ENCODE measurements at places on chromosomes 2 and 18.

GRCh38 chr2:157800838-157801495 is 75.2 kb downstream of the ACVR1 start:
- DNase-seq: no peak

DNA sequence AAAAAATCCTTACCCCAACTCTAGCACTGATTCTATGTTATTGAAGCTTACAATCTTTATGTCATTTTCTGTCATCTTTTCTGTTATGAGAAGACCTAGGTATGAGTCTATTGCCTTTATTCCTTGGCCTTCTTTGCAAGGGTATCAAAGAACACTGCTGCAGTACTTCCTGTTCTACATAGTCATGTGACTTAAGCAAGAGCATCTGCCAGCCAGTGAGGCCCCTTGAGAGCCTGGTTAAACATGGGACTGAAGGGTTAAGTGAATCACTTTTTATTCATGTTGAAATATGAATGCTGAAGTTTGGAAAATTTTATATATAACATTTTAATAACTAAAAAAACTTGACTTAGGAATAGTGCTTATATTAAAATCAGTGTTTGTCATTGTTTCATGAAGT is 844 bp upstream of the CPS1 start:
- no peak for DNase-seq

DNA sequence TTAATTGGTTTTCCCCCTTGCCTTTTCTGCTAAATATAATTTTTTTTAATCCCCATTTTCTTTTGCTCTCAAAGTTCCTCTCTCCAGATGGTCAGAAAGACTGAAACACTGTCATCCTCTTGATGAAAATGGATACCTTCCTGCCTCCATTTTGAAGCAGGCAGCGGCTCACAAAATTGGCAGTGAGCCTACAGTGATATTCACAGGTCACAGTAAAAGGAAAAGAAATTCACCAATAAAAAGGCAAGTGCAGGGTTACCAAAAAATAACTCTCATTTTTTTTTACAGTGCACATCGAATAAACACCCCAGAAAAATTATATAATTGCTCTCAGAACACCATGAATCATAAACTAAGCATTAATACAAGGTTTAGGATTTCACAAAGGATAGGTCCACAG is 307.5 kb downstream of the TCF4 start:
- DNase-seq: no peak

- DNase-seq: no peak
Measured at GRCh38 chr2:73250872-73251846, 17.1 kb downstream of the CCT7 start.

GRCh38 chr2:155871940-155872339 is 460.6 kb downstream of the NR4A2 start:
- DNase-seq: no peak

- DNase-seq: no peak
Measured at GRCh38 chr2:74333896-74334586, 9.2 kb downstream of the SLC4A5 start.

DNA sequence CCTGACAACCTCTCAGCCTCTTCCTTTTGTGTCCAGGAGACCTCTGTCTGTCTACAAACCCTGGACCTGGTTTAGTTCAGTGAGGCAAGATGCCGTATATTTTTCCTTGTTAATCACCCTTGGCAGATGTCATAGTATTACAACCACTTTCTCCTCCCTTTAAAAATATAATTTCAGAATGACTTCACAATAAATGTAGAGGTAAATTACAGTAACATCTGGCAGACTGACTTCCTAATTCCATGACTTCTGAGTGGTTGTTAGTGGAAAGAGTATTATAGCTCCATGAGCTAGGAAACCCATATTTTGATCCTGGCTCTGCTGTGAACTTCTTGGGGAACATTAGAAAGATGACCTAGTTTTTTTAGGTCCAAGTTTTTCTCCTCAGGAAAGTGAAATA is 39.5 kb downstream of the SPATS2L start:
- DNase-seq: no peak

DNA sequence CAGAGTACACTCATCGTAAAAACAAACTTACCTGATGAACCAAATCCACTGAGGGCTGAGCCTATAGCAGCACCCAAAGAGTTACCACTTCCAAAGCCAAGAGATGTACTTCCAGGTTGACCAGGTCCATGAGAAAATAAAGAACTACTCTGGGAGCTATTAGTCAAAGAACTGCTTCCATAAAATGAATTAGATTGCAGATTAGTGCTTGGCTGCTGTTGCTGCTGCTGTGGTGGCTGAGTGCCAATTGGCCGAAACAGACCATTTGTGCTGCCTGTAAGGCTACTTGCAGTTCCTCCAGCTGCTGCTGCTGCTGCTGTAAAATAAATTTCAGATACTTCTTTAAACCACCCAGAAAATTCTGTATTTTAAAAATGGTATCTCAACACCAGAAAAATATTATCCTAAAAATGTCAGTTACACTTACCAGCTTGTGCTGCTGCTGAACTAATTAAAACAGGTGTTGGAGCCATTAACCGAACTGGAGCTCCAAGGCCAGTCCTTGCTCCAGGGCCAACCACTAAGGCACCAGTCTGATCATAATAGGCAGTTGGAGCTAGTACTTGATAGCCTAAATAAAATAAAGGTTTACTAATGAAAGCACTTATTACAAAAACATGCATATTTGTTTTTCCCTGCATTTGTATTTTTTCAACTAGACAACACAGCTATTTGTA is 58.1 kb upstream of the SDC1 start:
- DNase-seq: no peak

DNA sequence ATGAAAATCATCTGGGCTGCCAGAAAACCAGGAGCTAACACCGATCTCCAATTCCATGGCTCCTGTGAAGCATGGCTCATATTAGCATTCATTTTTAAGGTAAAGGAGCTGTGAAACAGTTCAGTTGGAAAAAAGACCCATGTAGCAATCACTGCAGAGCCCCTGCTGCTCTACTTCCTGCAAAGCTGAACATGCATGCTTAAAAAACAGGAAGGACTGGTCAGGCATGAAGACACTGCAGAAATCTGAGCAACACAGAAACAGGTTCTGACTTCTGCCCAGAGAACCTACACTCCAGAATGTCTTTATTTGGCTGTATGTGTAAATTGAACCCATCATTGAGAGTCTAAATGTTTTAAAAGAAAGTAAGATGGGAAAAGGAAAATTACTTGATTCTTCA is 950.6 kb downstream of the DCDC2C start:
- no peak for DNase-seq

DNA sequence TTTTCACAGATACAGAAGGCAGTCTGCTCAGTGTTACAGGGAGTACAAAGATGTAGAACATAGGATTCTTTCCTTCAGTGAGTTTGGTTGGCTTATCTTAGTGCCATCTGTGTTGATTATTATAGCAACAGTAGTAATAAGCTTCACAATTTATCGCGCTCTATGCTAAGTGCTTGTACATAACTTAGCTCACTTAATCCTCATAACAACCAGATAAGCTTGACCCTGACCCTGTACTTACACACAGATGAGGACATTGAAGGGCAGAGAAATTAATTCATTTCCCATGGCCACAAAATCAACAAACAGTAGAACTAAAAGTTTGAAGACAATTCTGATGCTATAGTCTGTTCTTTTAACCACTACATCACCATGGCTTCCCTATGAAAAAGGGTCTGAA is 121.8 kb downstream of the SPHKAP start:
- DNase-seq: no peak

- DNase-seq: no peak
Measured at GRCh38 chr2:54396107-54396506, 60.0 kb upstream of the SPTBN1 start.

Measured in GM12878 (cell line).